CD4-positive, CD25-positive, alpha-beta regulatory T cell (primary cell): ENCODE measurements at places on chromosomes 2 and 18.

DNA sequence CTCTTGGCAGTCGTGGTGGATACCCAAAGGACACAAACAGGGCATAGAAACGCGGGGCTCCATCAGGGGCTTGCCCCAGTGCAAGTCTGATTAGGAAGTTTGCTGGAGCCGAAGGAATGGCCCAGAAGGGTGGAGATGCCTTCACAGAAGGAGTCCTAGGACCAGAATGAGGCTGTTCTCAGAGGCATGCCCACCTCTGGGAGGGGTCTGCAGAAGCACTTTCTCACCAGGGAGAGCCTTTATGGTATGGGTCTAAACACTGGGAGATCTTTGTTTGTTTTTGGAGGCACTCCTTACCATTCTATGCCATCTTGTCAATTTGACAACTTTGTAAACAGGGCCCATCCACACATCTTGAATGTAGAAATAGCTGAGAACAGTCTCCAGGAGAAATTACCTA is 75.0 kb downstream of the CRIM1 start:
- no peak for DNase-seq

DNA sequence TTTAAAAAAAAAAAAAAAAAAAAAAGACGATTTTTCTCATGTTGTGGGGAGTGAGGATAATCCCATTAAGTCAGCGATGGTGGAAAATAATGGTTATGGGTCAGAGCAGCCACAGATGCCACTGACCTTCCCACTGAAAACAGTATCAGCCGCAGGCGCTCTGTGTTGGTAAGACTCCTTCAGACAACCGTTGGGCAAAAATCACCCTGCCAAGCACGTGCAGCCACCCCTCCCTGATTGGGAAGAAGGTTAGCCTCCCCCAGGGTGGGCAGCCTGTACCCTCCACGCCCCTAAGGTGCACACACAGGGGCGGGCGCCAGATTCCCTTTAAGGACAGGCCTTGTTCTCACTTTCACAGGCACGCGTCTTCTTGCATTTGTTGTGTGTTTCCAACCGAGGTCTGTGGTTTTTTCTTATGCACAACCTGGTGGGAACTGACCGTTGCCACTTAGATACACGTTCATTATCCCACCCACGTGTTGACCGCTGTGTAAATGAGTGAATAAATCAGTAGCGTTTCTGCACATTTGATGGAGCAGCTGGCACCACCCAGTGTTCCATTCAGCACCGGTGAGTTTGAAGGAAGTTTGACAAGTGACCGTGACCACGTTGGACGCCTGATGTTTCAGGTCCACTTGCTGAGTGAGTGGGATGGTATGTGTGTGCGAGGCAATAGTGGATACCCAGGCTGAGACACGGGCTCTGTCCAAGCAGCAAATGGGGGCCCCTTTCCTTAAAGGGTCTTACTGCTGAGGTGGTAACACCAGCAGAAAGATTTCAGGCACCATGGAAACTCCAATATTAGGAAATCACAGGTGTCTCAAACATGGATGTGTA is 197.8 kb downstream of the GBX2 start:
- no peak for DNase-seq

DNA sequence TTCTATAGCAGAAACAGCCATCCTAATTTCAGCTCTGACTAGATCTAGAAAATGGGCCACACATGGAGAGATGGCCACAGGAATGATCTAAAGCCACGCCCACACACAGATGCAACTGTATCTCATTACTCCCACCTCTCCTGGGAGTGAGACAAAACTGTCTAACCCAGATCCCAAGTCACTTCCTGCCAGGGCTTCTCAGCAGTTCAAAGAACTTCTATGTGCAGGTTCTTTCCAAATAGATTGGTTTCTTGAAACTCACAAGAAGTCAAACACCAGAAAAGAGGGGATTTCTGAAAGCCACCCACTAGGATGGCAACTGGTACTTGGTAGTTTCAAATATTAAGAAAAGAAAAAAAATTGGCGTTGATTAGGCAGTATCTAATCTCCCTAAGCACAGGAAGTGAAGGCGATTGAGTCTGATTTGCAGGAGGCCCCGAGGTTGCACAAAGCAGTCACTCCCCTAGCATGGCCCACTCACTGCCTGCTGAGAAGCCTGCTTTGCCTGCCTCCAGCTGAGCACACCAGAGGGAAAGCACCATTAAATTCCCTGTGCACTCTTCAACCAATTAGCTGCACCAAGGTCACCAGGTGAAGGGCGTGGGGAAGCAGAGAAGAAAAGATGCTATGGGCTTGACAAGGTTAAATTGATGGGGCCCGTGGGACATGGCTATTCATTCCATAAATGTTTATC is 51.1 kb downstream of the PAPOLG start:
- no peak for DNase-seq

DNA sequence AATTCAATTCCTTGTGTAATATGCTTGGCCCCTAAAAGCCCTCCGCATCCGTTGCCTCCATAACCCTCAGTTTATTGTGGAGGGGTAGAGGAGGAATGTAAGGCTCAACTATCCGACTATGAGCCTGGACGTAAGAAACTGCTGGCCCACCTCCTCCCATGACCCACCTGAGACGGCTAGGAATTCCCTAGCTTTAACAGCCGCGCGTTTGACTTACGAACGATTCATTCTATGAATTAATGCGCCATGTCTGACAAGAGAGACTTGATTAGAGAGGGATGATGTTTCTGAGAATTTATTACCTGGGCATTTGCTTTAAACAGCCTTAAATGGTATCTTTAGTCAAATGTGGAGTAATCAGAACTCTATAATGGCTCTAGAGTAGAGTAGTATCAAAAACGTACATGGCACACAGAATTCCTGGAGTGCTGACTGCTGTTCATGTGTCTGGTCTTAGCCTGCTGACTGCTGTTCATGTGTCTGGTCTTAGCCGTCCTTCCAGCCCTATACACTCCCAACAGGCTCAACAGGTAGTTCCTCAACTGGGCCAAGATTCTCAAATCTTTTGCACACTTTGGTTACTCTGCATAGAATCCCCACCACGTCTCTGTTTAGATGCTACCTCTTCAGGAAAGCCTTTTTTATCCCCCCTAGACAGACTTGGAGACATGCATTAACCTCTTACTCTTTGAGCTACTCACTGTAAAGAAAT is 899 bp upstream of the GFPT1 start:
- no peak for DNase-seq

DNA sequence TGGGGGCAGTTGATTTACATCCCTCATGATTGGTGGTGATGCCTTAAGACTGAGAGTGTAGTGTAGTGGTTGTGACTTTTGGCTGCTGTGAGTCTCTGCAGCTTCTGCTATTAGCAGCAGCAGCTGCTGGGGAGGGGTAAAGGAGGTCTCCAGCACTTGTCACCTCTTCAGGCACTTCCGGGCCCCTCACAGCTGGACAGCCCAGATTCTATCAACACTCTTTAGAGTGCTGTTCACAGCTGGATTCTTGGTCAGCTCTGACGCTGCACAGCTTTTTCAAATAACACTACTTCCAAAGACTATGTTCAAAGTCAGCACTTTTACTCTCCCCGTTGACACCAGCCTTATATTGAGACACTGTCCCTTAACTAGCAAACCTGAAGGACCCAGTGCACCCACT is 396.0 kb downstream of the MEIS1 start:
- no peak for DNase-seq

DNA sequence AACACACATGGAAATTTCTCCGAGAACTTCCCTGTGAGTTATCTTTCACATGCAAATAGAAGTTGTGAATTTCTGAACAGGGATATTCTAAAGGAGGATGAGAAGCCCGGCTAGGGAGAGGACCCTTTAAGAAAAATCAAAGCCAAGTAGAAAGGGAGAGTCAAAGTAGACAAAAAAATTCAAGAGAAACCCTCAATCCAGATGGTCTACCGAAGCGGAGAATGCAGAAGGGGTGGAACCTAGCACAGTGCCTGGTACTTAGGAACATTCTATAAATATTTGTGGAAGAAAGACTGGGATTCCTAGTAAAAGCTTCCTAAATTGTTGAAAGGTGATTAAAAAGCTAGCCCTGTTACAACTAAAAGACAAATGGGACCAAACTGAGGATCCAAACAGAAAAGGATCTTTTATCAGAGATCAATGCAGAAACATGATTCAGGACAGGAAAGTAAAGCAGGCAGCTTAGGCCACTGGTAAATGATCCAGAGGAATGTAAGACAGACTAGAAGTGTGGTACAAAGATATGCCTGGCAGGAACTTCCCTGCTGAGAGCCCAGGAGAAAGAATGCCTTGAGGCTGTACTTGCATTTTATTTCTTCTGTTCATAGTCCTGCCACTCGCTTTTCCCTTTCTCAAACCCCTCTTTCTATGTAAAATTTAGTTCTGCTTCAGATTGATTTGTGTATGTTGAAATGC is 19.5 kb upstream of the GLS start:
- no peak for DNase-seq

GRCh38 chr2:37224063-37224462 is 7.3 kb downstream of the CEBPZ start:
- DNase-seq: no peak
